SW 1271 (cell line): ENCODE measurements at places on chromosomes 4 and X.

DNA sequence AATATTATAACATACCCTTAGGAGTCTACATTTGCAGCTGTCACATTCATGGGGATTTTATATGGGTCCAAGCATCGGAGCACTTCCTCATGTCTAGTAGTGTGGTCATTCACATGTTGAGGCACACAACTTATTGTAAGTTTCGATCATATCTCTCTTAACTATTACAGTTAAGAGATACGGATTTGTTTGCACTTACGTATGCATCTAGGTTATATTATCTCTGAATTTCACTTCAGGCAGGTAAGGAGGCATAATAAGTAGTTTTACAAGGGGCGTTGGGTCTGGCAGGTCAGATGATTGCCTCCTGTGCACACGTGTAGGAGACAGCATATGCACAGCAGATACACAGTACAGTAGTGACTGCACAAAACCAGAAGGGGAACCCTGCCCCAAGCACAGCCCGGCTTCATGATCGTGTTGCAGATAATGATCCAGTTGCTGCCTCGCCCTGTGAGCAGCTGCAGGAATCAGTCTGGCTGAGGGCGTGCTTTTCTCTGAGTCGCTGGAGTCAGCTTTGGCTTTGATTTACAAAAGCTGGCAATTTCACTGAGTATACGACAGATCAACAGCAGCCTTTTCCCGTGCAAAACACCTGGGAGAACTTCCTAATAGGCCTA is 302.9 kb upstream of the GATB start:
- no peak for DNase-seq

- DNase-seq, result no peak
Measured at GRCh38 chr4:138686106-138686835, 329.3 kb upstream of the NOCT start.

GRCh38 chr4:99806545-99806944 is 10.1 kb upstream of the DAPP1 start:
- no peak for DNase-seq

- no peak for DNase-seq
Measured at GRCh38 chrX:149198980-149199732, 305.9 kb downstream of the IDS start.

DNA sequence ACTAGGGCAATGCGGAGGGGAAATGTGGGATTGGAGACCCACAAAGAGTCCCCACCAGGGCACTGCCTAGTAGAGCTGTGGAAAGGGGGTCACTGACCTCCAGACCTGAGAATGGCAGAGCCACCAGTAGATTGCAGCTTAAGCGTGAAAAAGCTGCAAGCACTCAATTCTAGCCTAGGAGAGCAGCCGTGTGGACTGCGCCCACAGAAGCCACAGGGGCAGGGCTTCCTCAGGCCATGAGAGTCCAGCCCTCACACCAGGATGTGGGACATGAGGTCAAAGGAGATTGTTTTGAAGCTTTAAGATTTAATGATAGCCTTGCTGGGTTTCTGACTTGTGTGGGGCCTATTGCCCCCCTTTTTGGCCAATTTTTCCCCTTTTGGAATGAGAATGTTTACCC is 379.0 kb downstream of the INPP4B start:
- DNase-seq, result no peak

- no peak for DNase-seq
Measured at GRCh38 chr4:189162888-189163287, 777.8 kb upstream of the FRG1 start.

DNA sequence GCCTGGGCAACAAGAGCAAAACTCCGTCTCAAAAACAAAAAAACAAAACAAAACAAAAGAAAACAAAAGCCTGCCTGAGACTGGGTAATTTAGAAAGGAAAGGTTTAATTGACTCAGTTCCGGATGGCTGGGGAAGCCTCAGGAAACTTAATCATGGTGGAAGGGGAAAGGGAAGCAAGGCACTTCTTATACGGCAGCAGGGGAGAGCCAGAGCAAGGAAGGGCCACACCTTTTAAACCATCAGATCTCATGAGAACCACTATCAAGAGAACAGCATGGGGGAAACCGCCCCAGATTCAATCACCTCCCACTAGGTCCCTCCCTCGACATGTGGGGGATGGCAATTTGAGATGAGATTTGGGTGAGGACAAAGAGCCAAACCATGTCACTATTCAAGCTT is 122.2 kb downstream of the UBE2K start:
- no peak for DNase-seq

DNA sequence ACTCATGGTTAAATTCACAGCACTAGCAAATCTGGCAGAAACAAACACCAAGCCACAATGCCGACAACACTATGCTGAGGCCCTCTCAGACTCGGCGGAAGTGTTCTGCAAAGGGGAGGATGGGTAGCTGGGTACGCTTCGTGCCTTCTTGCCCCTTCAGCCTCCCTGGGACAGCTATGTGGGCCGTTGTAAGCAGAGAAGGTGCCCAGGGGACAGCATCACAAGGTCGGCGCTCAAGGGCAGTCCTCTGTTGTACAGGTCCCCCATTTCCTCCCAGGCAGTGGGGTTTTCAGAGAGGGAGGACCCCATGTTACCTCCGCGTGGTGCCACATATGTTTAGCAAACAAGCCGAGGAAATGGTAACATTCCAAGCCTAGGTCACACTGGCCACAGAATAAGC is 173.6 kb downstream of the AFAP1 start:
- DNase-seq, result no peak

DNA sequence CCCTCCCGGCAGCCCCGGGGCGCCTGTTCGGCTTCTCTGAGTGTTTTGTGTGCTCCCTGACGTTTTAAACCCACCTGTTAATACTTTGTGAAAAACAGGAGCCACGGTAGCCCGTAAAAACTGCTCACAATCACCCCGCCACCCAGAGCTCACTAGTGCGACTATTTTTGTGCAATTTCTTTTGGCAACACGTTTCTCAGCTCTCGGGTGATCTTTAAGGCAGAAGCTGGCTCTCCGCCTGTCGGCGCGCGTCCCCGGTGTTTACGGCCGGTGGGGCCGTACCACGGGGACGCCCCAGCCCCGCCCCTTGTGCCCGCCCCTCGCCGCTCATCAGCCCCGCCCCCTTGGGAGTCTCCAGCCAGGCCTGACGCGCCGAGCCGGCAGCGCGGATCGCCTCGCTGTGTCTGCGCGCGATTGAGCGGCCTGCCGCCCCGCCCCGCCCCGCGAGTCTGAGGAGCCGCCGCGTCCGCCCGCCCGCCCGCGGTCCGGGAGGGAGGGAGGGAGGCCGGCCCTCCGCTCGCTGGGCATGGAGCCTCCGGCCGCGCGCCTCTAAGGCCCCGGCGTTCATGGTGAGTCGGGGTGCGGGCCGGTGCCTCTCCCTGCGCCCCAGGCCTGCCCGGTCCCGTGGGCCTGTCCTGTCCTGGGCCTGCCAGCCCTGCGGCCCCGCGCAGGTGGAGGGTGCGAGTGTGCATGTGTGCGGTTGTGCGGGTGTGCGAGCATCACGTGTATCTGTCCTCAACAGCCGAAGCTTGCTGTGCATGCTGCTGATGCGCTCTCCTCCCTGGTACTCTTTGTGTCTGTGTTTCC is 56.2 kb upstream of the TADA2B start:
- DNase-seq, result peak; percentile 59

- no peak for DNase-seq
Measured at GRCh38 chrX:147485207-147485606, 426.5 kb upstream of the FMR1 start.

DNA sequence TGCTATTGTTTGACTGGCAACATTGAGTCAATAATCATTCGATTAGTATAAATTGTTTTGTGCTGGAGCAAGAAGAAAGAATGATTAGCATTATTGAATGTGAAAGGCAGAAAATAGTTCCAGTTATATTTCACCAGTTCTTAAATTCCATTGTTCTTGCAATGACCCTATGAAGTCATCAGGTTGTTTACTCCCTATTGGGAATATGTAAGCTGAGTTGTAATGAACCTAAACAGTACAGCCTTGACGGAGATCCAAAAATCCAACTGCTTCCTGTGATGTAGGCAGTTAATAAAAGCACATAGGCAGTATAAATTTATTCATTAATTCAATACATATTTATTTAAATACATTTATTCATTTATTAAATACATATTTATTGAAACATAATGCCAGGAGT is 947.5 kb downstream of the PCDH7 start:
- no peak for DNase-seq

DNA sequence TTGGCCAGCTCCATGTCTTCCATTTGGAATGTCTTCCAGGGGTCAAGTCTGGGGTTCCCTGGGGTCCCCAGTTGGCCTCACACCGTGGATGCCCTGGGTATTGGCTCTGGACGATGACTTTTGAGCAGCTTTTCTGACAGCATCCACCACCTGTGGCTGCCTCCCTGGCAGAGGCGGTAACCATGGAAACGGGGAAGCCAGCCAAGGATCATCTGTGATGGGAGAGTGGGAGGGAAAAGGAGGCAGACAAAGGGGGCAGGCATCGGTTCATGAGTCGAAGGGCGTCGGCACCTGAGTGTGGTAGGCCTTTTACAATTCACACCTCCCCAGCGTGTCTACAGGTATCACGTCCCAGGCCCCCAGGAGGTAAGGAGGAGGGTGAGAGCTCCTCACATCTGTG is 152.2 kb downstream of the ASMT start:
- no peak for DNase-seq

- DNase-seq, result no peak
Measured at GRCh38 chr4:6660430-6660829, 19.9 kb downstream of the MRFAP1 start.

GRCh38 chrX:72276478-72276953 is 532 bp downstream of the RPS4X start:
- no peak for DNase-seq

DNA sequence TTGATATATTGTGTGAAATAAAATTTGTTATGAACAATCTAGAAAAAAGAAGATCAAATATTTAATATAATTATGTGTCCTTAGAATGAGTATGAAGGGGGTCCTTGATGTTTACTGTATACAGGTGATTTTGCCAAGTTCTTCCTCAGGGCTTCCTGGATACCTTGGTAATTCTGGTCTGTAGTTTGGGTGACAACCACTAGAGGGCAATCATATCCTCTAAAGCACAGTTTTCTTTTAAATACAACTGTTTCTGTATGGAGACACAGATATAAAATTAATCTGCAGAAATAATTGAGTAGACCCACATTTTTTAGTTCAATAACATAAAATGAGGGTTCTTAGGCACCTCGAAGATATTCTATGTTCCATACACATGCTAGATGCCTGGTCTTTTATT is 157.7 kb downstream of the SPANXN1 start:
- no peak for DNase-seq
